ENCODE measurements at places on chromosomes 11 and 22.

GRCh38 chr11:119236891-119237290, 30.8 kb downstream of the CBL start:
- DNase-seq = no peak

DNA sequence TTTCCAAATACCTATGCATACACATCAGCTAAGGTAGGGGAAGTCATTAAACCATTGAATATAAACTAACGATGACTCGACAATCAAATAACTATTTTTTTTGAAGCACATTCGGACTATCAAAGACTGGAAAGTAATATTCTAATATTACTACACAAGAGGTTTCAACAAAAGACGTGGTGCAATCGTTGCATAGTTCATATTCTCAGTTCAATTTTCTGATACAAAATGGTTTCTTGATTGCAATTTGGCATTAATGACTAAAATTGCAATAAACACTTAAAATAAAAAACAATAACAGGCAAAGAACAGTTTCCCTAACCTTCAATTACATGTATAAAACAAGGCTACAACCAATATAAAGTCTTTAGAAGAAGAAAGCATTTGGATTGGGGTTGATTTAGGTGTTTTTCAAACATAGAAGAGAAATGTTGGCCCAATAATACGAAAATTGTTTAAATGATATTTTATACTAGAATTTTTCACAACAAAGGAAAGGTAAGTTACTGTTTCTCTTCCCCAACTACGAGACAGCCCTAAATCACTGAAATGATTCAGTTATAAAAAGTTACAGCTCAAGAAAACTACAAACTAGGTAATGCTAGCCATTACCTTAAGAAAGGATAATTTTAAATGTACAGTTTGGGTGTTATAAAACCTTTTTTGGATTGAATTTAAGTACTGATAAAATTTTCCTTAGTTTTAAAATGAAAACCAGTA, 17.6 kb downstream of the BLID start:
- no peak for DNase-seq

GRCh38 chr22:19756288-19757128, 4.1 kb upstream of the TBX1 start:
- DNase-seq = no peak

GRCh38 chr11:2892215-2892966, 6.8 kb upstream of the CDKN1C start:
- DNase-seq = no peak

DNA sequence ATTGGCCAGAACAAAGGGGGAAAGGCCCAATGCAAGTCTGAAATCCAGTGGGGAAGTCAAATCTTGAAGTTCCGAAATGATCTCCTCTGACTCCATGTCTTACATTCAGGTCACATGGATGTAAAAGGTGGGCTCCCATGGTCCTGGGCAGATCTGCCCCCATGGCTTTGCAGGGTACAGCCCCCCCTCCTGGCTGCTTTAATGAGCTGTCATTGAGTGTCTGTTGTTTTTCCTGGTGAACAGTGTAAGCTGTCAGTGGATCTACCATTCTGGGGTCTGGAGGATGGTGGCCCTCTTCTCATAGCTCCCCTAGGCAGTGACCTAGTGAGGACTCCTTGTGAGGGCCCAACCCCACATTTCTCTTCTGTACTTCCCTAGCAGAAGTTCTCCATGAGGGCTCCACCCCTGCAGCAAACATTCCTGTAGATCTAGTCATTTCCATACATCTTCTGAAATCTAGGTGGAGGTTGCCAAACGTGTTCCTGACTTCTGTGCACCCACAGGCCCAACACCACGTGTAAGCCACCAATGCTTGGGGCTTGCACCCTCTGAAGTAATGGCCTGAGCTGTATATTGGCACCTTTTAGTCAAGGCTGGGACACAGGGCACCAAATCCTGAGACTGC, 9.3 kb downstream of the CARD18 start:
- DNase-seq = no peak

- no peak for DNase-seq
Measured at GRCh38 chr11:134392953-134393615, 19.0 kb downstream of the B3GAT1 start.

GRCh38 chr11:20017320-20017719, 143.0 kb downstream of the DBX1 start:
- DNase-seq = no peak

DNA sequence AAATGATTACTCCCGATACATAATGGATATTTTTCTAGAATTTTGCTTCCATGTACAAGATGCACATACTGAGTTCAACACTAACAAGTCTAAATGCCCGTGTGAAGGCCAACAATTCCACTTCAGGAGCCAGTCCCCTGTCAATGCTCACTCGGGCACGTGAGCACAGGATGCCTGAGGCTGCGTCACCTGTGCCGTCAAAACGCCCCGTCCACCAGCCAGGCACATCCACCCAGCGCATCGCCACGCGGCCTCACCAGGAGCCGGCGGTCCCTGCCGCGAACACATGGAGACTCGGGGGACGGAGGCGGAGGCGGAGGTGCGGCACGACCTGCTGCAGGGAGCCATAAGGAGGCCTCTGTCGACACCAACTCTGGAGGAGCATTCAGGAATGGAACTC, 9.8 kb downstream of the TOLLIP start:
- DNase-seq = no peak

GRCh38 chr11:128206461-128206860, 380.9 kb downstream of the ETS1 start:
- no peak for DNase-seq

DNA sequence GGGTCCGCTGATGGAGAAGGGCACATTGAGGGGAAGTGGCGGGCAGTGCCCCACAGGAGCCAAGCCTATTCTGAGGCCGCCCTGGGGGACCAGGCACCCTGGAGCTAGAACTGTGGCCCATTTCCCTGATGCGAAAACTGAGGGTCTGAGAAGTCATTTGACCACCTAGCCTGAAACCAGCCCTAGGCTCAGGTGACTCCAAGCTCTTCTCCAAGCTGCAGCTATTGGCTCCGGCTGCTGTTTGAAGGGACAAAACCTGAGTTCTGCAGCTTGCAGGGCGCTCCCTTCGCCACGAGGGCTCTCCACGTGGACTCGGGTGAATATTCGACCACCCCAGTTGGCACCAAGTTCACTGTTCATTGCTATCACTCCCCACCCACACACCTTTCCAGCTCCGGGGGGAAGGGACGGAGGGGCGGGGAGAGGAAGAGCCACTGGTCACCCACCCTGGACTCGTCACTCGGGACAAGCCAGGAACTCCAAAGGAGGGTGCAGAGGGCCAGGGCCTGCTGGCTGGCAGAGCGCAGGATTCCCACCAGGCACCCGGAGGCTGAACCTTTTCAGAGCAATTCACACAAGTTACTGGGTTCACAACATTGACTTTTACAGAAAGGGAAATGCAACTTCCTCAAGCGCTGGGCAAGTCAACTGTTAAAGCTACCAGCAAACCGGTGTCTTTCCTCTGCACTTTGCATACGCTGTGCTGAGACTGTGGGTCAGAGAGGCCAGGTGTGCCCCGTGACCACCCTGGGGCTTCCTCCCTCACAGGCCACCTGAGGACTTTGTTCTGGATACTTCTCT, 1.1 kb upstream of the RAC2 start:
- DNase-seq = no peak

DNA sequence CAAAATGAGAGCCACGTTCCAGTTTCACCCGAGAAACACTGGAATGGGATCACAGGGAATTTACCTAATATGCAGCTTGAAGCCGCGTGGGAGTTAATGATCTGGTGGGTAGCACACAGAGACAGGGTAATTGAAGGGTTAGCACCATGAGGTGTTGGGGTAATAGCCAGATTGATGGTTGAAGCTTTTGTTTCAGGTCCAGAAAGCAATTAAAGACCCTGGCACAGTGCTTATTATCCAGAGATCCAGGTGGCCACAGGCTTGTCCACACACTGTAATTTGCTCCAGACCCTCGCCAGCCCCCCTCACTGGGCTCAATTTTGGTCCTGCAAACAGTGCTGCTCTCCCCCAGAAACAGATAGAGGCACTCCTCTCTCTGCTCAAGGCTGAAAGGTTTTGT, 282.5 kb upstream of the ISX start:
- no peak for DNase-seq

GRCh38 chr22:36510384-36510783, 3.5 kb upstream of the FOXRED2 start:
- no peak for DNase-seq
